Activated T-helper 2 cell treated with anti-CD3 and anti-CD28 coated beads, Interferon-gamma antibody, Interleukin-2, Interleukin-4, amounts not matched to agents 10 μg/mL and 5 μg/mL and 100 μg/mL, durations not matched to agents 14 hours and 24 hours and 36 hours (primary cell): ENCODE measurements at places on chromosomes 12 and 14. TPM values are rescaled to one million over a fixed set of nuclear protein-coding genes. Genes with fewer than 3 reads are reported as not detected.
A peak's percentile ranks its signal among the peaks of the same experiment; 100 is the strongest.

AKAP3 gene
- 0.55 and 0.71 TPM in 2 replicates for total RNA-seq

TAS2R14 gene
- total RNA-seq, result 2.6 and 2.8 TPM in 2 replicates

MGP gene
- not detected in 2 replicates for total RNA-seq

COX8C gene
- total RNA-seq, result not detected in 2 replicates

RFX4 gene
- total RNA-seq, result not detected in 2 replicates

MYF6 gene
- total RNA-seq, result not detected in 2 replicates

TAMALIN gene
- 6.0 and 6.1 TPM in 2 replicates for total RNA-seq

DNA sequence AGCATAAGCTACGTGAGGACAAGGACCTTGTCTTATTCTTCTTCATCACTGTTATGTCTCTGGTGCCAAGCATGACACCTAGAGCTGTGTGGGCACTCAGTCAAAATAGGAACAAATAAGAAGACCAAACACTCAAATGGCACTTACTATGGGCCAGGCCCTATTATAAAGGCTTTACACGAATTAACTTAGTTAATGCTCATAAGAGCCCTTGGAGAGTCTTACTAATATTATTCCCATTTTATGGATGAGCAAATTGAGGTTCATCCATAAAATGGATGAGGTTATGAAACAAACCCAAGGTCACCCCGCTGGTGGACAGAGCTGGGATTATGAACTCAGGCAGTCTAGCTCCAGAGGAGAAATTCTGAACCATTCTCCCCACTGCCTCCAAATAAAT, 47.7 kb downstream of the ISCA2 start:
- no peaks in the 10 kb centered on the region for H3K27me3 ChIP-seq
- no peaks in the 10 kb centered on the region for H3K4me1 ChIP-seq
- no peak overlapping the region for H3K27ac ChIP-seq
- no peak overlapping the region for H3K4me3 ChIP-seq
- no peaks in the 10 kb centered on the region for H3K36me3 ChIP-seq

- H3K36me3 ChIP-seq, result no peaks in the 10 kb centered on the region
- no peak for DNase-seq
- peaks cover 32% of the 10 kb centered on the region for H3K4me1 ChIP-seq
- H3K4me3 ChIP-seq, result no peak overlapping the region
Observed at GRCh38 chr12:54287261-54288157, 7.0 kb downstream of the HNRNPA1 start.

DNA sequence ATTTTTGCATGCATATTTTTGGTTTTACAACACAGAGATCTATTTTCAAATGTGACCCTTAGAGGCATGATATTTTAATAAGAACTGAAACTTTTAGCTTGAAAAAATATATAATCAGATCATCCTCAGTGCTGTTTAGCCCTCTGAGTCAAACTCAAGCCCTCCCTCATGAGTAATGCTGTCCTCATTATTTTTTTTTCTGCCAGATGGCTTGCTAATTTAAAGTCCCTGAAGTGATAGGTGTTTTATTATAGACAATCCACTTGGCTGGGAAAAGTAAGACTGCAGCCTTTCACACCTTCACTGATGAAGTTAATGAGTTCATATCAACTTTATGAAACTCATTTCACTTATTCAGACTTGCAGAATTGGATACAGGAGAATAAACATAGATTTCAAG, 227.7 kb downstream of the SLC16A7 start:
- peaks cover 2% of the 10 kb centered on the region for H3K27me3 ChIP-seq
- H3K27ac ChIP-seq, result no peak overlapping the region
- H3K4me1 ChIP-seq, result peaks cover 3% of the 10 kb centered on the region
- H3K4me3 ChIP-seq, result no peak overlapping the region
- no peaks in the 10 kb centered on the region for H3K36me3 ChIP-seq

GRCh38 chr14:105151084-105151837, 17.3 kb downstream of the JAG2 start:
- DNase-seq, result no peak
- no peaks in the 10 kb centered on the region for H3K27me3 ChIP-seq
- H3K36me3 ChIP-seq, result no peaks in the 10 kb centered on the region
- H3K4me3 ChIP-seq, result no peak overlapping the region
- H3K4me1 ChIP-seq, result no peaks in the 10 kb centered on the region

- H3K36me3 ChIP-seq, result no peaks in the 10 kb centered on the region
- no peak for DNase-seq
- H3K27me3 ChIP-seq, result no peaks in the 10 kb centered on the region
Observed at GRCh38 chr12:19692091-19692490, 252.8 kb downstream of the AEBP2 start.

DNA sequence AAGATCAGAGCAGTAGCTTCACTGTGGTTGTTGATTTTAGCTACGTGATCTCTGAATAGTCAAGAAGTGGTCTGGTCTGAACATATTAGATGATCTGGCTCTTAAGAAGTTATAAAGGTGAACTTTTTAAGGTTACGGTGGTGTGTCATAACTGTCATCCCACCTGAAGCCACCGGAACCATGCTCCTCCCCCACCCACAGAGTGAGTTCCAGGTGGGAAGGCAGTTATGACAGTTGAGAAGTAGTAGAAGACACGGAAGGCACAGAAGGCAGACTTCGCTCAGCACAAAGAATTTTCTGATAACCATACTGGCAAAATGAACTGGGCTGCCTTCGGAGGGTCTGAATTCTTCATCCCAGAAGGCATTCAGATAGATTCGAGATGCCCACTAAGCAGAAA, 90.0 kb upstream of the RIC8B start:
- peaks cover 1% of the 10 kb centered on the region for H3K27me3 ChIP-seq
- no peak overlapping the region for H3K4me3 ChIP-seq
- no peak overlapping the region for H3K27ac ChIP-seq
- no peaks in the 10 kb centered on the region for H3K36me3 ChIP-seq
- no peak for DNase-seq
- H3K4me1 ChIP-seq, result no peaks in the 10 kb centered on the region

DNA sequence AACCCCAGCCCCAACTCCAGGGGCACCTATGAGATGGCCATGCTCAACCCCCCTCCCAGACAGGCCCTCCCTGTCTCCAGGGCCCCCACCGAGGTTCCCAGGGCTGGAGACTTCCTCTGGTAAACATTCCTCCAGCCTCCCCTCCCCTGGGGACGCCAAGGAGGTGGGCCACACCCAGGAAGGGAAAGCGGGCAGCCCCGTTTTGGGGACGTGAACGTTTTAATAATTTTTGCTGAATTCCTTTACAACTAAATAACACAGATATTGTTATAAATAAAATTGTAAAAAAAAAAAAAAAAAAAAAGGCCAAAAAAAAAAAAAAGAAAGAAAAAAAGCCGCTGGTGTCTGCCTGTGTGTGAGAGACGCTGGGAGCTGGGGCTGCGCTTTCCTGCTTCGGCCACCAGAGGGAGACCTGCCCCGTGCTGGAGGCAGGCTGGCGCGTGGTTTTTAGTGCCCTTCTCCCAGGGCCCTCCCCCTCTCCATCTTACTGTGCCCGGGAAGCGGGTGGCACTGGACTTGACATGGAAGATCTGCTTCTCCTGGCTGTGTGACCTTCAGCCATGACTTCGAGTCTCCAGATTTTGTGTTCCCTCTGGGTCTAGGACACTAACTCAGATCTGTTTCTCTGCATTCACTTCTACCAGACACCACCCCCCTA, 3.4 kb upstream of the NXPH4 start:
- DNase-seq, result peak; percentile 76
- no peak overlapping the region for H3K4me3 ChIP-seq
- H3K27me3 ChIP-seq, result peaks cover 38% of the 10 kb centered on the region
- H3K27ac ChIP-seq, result no peak overlapping the region
- no peaks in the 10 kb centered on the region for H3K36me3 ChIP-seq

- H3K27ac ChIP-seq, result peak overlapping the region; percentile 53
- H3K4me3 ChIP-seq, result peak overlapping the region; percentile 11
- H3K4me1 ChIP-seq, result peaks cover 18% of the 10 kb centered on the region
- peak; percentile 60 for DNase-seq
Observed at GRCh38 chr12:96177013-96177412, 17.2 kb upstream of the ELK3 start.

DNA sequence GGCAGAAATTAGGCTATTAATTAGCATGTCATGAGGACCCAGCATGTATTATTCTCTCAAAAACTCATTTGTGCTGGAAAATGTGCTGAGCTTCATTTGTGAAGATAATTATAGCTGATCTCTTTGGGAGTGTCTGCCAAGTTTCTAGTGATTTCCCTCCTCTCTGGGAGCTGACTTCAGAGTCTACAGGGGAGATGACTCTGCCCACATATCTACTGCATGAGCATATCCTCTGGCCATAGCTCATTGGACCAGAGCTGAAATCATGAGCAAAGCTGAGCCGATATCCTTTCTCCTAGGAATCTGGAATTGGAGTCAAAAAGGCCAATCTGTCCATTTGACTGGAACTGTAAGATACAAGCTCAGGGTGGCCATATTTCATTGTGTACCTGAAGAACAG, 5.9 kb downstream of the CCDC198 start:
- H3K4me1 ChIP-seq, result no peaks in the 10 kb centered on the region
- H3K36me3 ChIP-seq, result no peaks in the 10 kb centered on the region
- H3K27me3 ChIP-seq, result no peaks in the 10 kb centered on the region
- no peak overlapping the region for H3K4me3 ChIP-seq

DNA sequence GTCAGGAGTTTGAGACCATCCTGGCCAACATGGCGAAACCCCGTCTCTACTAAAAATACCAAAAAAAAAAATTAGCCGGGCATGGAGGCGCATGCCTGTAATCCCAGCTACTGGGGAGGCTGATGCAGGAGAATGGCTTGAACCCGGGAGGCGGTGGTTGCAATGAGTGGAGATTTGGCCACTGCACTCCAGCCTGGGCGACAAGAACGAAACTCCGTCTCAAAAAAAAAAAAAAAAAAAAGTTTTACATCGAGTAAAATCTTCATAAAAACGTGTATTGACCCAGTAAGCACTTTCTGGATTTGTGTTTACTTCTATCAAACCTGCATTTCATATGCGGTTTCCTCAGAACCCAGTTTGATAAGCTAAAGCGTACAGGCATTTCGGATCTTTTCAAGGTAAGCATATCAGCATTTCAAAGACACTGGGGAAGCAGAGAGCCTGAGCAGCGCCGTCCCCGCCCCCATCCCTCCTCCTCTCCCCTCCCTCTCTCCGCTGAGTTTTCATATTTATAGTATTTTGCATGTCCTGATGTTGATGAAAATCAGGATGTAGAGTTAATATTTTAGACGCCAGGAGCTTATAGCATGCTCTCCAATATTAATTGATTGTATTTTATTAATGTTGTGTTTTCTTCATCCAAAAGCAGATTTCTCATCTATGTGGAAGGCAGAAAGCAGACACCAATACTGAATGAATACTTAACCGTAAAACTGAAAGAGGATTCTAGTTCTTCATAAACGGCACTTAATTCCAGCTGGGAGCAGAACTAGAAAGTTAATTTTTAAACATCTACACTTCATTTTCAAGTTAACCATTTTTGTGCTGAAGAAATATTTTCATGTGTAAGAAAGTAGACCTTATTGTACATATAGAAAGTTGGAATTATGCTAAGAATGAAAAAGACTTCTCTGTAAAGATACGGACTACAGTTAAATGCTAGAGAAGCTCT, 9.2 kb upstream of the HIP1R start:
- no peaks in the 10 kb centered on the region for H3K36me3 ChIP-seq
- no peak for DNase-seq
- H3K27me3 ChIP-seq, result peaks cover 25% of the 10 kb centered on the region
- H3K27ac ChIP-seq, result no peak overlapping the region

DNA sequence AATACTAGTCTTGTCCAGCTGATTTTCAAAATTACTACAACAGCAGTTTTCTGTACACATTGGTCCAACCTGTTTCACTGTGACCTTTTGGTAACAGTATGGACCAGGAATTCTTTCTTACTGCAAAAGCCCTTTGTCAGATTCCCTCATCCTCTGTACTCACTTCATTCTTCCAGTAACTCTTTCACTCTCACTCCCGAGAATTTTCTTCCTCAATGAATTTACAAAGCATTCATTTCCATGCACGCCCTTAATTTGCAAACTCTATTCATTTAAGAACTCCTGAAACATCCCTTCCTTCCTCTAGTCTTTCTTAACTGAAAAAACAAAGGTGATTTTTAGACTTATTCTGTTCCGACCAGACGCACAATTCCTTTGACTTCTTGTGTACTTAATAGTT, 238.2 kb downstream of the NELL2 start:
- H3K27ac ChIP-seq, result no peak overlapping the region
- no peaks in the 10 kb centered on the region for H3K27me3 ChIP-seq
- H3K4me1 ChIP-seq, result no peaks in the 10 kb centered on the region

DNA sequence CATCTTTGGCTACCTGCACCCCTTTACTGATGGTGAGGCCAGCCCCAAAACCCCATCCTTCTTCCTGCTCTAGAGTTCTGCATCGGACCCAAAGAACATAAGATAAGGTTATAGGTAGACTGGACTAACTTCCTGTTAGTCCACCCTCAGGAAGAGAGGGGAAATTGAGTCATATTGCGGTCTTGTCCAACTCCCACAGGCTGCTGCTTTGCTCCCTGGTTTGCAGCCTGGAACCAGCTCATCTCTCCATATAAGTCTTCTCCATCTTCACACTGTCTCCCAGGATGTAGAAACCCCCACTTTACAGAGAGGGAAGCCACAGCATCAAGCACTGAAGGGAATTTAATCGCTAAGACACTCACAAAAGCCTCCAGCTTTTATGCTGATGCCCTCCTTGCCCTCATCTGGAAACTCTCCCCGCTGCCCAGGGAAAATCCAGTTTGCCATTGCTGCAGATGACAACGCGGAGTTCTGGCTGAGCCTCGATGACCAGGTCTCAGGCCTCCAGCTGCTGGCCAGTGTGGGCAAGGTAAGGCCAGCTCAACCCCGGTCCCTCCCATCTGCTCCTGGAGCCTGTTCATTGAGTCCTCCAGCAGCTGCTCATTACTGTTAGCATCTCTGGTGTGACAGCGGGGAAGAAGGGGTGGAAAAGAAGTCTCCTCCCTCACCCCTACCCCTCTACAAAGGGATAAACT, 85.3 kb downstream of the B4GALNT3 start:
- H3K4me3 ChIP-seq, result no peak overlapping the region
- H3K4me1 ChIP-seq, result peaks cover 9% of the 10 kb centered on the region

DNA sequence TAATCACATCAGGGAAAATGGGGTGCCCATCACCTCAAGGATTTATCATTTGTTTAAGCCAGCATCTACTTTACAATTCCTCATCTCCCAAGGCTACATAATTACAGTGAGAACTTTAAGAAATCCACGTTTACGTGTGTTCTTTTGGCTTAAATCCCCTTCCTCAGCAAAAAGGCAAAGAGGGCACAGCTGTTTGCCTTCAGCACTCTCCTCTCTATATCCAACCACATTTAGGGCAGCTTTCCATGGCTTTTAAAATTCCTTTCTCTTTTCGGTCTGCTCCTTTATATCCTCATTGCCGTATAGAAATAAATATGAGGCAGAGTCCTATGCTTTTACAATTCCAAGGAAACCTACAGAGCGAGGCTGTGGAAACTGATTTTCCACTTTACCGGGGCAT, 175.9 kb downstream of the EMP1 start:
- H3K27me3 ChIP-seq, result peaks cover 2% of the 10 kb centered on the region
- DNase-seq, result no peak
- H3K36me3 ChIP-seq, result no peaks in the 10 kb centered on the region
- H3K4me3 ChIP-seq, result no peak overlapping the region
- H3K4me1 ChIP-seq, result no peaks in the 10 kb centered on the region
- H3K27ac ChIP-seq, result no peak overlapping the region
